ENCODE measurements at places on chromosomes 2 and 18. TPM values are rescaled to one million over a fixed set of nuclear protein-coding genes. Genes with fewer than 3 reads are reported as not detected.
A peak's percentile ranks its signal among the peaks of the same experiment; 100 is the strongest.

PECR gene
- total RNA-seq = 10.8 TPM

GRCh38 chr2:204024503-204024902, 87.9 kb downstream of the ICOS start:
- no peak for DNase-seq

RAMP1 gene
- total RNA-seq = 788 TPM

GAL3ST2 gene
- total RNA-seq = not detected

- no peak for DNase-seq
These were observed 147.0 kb downstream of the ANTXR1 start for GRCh38 chr2:69159986-69160385.

GRCh38 chr2:142791335-142791734, 86.1 kb upstream of the KYNU start:
- DNase-seq = no peak

- DNase-seq = no peak
These were observed 1.7 kb downstream of the CDK15 start for GRCh38 chr2:201808027-201808426.

DNA sequence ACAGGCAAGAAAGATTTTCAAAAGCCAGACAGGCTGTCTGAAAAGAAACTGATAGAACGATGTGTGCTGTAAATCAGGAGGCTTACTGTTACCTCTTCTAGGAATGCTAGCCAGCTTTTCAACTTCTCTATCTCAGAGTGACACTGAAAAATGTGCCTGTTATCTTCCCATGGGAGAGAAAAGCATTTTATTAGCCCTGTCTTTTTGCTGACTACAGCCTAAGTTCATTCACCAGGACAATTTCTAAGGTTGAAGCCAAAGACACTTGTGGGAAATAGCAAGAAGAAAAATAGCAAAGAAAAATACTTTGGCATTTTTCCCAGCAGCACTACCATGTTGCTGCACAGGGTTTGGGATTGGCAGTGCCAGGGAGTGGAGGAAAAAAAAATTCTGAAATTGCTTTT, 34.0 kb downstream of the ABCB11 start:
- no peak for DNase-seq

DNA sequence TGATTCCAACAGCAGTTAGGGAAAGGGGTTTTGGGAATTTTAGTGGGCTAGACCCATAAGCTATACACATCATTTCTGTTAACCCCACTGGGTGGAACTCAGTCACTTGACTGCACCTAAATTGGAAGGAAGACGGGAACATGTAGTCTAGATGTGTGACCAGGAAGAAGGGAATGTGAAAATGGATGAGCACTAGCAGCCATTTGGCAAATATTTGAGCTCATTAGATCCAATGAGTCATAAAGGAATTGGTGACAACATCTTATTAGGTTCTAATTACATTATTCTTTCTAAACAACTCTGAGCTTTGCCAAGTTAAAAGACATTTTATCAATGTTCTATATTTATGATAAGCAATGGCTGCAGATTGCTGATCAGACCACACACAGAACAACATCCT, 400.6 kb downstream of the IRS1 start:
- no peak for DNase-seq

MC2R gene
- not detected for total RNA-seq

AGFG1 gene
- total RNA-seq = 43.3 TPM

PLCD4 gene
- total RNA-seq = 42.4 TPM

GRCh38 chr2:218286570-218287459, 5.5 kb downstream of the TMBIM1 start:
- peak; percentile 97 for DNase-seq

GRCh38 chr2:11533278-11534070, at the start of gene GREB1:
Gene GREB1, plus strand, starts transcription at chr2:11534045. Its CDS starts 22,570 bp downstream, at chr2:11556615.
- no peak for DNase-seq

- no peak for DNase-seq
These were observed 111.0 kb downstream of the RBM43 start for GRCh38 chr2:151150331-151151320.

STARD6 gene
- total RNA-seq = not detected

DNA sequence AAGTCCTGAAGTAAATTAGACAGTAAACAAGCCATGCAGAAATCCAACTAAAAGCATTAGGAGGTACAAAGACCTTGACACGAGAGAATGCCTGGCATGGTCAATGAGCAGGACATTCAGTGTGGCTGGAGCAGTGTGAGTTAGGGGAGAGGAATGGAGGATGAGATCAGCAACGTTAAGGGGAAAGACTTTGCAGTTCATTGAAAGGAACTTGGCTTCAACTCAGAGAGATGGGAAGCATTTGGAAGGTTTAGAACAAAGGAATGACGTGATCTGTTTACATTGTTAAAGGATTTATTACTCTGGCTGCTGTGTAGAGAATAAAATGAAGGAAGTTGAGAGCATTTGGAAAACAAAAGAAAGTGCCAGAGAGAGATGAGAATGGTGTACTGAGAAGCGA, 621.3 kb downstream of the XIRP2 start:
- no peak for DNase-seq

- no peak for DNase-seq
These were observed 38.8 kb downstream of the NCAPH start for GRCh38 chr2:96374211-96374951.

TSPYL6 gene
- not detected for total RNA-seq

DNA sequence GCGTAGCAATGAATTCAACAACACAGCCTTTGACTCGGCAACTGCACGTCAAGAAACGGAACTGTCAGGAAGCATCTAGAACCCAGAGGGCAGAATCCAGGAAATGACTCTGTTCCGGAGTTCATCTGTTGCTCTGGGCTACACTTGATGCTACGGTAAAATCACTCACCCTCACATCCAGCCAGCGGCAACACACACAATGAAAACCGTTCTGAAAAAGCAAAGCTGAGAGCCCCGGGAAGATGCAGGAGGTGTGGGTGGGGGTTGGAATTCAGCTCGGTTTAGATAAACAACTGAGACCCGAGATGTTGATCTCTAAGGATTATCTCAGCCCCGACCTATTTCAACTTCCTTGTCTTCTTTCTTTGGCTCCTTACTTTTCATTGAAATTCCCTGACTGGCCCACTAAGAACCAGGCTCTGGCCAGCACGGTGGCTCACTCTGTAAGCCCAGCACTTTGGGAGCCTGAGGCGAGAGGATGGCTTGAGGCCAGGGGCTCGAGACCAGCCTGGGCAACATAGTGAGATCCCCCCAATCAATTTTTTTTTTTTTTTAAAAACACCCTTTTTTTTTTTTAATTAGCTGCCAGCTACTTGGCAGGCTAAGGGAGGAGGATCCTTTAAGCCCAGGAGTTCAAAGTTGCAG, 13.3 kb upstream of the RAB17 start:
- no peak for DNase-seq

DNA sequence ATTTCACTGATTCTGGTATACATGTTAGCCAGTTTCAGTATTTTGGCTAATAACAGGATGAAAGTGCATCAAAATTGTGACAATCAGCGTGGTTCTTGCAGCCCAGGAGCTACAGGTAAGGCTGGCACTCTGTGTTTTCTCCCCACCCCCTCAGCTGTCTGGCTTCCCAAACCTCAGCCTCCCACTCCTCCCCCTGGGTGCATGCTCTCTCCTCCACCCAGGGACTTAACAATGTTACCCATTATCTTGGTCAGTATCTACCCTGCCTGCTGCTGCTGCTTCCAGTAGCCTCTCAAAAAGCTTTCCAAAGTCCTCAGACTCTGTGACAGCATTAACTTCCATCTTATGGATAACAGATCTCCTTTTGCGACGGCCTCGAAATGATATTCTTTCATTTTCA, 41.0 kb downstream of the TRABD2A start:
- DNase-seq = no peak

DNA sequence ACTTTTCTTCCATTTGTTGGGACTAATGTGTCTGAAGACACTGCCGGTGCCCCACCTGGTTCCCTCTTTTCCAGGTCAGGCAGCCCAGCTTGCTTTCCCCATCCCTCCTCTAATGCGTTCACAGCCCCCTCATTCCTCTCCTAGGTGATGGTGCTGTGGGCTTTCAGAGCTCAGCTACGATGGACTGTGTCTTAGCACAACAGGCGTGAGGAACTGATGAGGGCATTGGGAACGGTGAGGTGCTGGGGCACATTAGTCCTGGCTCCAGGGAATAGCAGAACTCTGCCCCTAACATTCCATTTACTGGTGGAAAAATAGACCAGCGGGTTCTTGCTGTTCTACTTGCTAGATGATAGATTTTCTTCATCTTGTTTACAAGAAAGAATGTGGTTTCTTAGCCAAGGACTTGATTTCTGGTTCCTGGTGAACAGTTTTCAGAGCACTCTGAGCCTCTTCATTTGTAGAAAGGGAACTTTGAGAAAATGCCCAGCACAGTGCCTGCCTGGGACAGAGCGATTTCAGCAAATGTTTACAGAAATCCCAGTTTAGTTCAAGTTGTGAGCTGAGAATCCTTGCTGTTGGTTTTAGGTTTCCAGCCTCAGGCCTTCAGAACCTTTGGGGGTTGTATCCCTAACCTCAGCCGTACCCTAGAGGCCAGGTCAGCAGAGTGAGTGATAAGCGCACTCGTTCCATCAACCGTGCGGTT, 42.5 kb downstream of the LDLRAD4 start:
- no peak for DNase-seq

MARCHF4 gene
- not detected for total RNA-seq

DNA sequence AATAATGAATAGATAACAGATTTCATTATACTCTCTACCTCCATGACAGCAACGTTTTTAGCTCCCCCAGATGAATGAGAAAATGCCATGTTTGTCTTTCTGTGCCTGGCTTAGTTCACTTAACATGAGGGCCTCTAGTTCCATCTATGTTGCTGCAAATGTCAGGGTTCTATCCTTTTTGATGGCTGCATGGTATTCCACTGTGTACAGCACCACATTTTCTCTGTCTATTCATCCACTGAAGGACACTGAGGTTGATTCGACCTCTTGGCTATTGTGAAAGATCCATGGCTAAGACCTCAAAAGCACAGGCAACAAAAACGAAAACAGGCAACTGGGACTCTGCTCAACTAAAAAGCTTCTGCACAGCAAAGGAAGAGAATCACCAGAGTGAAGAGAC, 264.6 kb downstream of the HDAC4 start:
- DNase-seq = no peak

DNA sequence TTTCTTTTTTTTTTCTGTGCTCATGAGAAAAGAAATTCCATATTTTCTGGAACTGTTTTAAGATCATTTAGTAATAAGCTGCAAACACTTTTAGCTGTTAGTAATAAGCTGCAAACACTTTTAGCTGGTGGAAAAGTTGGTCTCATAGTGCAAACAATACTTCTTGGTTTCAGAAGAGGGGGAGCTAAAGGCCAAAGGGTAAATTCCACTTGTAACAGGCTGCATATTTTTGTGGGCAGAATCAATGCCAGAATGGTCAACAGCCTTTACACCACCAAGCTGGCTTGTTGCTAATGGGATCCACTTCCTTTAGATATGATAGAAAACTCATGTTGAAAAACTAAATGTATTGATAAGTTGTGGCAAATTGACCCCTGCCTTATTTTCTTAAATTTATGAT, 356.8 kb downstream of the NR4A2 start:
- DNase-seq = no peak

DNA sequence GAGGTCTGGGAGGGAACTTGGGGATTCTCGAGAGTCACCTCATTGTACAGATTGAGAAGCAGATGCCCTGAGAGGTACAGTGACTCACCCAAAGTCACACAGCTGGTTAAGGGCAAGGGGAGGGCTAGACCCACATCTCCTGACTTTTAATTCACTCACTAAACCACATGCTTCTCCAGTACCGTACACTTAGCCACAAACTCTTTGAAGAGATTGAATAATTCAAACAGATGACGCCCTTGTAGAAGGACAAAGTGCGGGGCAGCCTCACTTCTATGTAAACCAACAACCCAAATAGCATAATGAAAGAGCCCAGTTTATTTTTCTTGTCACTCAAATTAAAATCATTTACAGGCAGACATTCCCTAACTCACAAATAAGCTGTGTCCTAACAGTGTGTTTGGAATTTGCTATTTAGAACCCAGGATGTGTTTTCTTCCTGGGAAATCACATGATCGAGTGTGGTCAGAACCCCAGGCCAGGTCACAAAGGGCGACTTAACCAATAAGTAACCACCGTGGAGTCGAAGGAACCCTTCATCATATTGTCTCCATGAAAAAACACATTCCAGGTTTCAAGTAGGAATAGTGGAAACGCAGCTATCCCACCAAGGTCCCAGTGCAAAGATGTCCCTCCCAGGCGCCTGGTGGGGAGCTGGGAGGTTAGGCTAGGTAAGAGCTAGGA, 35.8 kb upstream of the PTPN4 start:
- DNase-seq = no peak

ABCB11 gene
- total RNA-seq = 0.55 TPM

GRCh38 chr2:188193230-188193629, 98.4 kb upstream of the GULP1 start:
- DNase-seq = no peak

GRCh38 chr2:19731037-19731436, 170.7 kb downstream of the TTC32 start:
- no peak for DNase-seq

TNS1 gene
- total RNA-seq = 444 TPM

DNA sequence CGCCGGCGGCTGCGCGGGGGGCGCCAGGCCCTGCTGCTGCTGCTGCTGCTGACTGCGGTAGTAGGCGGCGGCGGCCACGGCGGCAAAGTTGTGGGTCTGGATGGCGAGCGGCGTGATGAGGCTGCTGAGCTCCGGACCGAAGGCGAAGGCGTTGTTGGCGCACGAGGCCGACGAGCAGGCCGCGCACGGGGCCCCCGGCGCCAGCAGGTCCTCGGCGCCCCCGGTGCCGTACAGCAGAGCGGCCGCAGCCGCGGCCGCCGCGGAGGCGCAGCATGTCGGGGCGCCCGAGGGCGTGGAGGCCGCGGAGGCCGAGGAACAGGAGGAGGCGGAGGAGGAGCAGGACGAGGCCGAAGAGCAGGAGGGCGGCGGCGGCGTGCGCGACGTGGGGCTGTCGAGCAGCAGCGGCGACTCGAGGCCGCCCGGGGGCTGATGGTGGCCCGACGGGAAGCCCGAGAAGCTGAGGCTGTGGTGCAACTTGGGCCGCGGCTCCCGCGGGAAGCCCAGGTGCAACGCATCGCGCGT, 1.8 kb downstream of the ZFP36L2 start:
- peak; percentile 74 for DNase-seq

SAG gene
- not detected for total RNA-seq

TAF4B gene
- total RNA-seq = 8.1 TPM

GRCh38 chr2:201263779-201264178, 3.4 kb downstream of the CASP8 start:
- no peak for DNase-seq

- no peak for DNase-seq
These were observed 6.5 kb downstream of the GLS start for GRCh38 chr2:190887089-190887488.

DNA sequence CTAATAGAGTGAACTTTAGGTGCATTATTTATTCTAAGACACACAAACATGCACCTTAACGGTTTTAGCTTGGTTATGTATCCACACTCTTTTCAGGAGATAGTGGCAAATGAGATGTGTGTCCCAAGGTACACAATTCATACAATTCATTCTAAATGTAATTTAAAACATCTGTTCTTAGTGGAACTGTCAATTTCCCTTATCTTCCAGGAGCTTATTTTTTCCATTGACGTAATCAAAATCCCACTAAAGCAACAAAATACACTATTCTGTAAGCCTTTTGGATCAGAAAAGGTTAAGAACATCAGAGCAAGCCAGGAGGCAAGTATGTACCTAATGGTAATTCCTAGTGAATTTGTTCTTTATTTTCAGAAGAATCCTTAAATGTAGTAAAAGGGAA, 19.8 kb downstream of the EIF2AK3 start:
- DNase-seq = no peak

SERPINB5 gene
- total RNA-seq = not detected

HJURP gene
- total RNA-seq = 0.28 TPM

VWC2L gene
- 0.28 TPM for total RNA-seq
